ENCODE measurements at places on chromosomes 6 and 20.
A peak's percentile ranks its signal among the peaks of the same experiment; 100 is the strongest.

- no peak for DNase-seq
Measured at GRCh38 chr6:11798538-11798937, 19.9 kb upstream of the ADTRP start.

GRCh38 chr6:162343936-162344645 lies 383.5 kb downstream of the PRKN start:
- no peak for DNase-seq

DNA sequence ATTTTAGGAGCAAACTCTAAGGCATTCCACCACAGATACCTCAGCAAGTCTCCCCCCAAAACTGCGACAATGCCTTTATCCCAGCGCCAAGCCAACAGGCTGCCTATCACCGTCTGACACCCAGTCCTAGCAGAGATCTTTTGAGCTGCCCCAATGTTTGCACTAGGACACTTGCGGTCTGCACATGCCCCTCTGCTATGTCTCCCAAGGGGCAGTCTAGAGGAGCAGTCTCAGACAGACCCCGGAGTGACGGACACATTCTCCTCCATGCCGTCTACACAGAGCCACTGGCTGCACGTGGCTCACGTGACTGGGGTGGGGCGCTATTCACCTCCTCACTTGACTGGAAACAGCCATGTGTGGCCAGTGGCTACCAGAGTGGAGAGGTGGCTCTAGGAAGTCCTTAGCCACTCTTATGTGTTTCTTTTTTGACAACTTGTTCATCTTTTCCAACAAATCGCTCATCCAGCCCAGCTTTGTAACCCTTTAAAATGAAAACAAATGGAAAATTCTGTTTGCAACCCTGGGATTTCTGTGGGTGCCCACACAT lies 16.0 kb downstream of the DIDO1 start:
- DNase-seq = no peak

- DNase-seq = peak; percentile 40
Measured at GRCh38 chr20:33443006-33443511, 504 bp downstream of the SNTA1 start.

DNA sequence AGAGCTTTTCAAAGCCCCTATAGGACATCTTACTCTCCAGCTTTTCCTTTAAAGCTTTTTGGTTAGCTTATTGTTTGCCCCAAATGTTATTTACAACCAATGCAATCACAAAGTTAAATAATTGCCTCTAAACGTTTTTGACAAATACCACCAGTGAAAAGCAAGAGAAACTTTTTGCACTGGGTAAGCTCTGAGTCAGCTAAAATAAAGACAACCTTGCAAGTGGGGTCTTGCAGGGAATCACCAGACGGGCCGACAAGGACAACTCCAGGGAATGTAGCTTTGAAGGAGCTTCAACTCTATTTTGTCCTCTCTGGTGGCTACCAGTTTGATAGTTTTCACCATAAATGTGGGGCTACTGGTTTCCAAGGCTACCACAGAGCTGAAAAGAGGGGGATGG lies 14.7 kb upstream of the PSMF1 start:
- no peak for DNase-seq

- DNase-seq = no peak
Measured at GRCh38 chr6:91106083-91106482, 519.2 kb upstream of the MAP3K7 start.

Data from RPMI8226 (cell line).